ENCODE measurements at places on chromosomes 12 and 14.

GRCh38 chr14:76924371-76925096, 98.3 kb downstream of the LRRC74A start:
- DNase-seq = no peak

DNA sequence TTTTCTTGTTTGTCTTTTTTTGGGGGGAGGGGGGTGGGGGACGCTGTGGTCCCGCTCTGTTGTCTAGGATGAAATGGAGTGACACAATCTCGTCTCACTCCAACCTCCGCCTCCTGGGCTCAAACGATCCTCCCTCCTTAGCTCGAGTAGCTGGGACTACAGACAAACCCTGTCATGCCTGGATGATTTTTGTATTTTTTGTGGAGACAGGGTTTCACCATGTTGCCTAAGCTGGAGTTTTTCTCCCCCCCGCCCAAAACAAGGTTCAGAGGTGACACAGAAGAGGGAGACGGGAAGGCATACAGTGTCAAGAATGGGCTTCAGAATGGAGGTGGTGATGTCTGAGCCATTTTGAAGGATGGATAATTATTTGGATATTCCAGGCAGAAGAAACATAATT, 116.9 kb upstream of the ATF1 start:
- no peak for DNase-seq

DNA sequence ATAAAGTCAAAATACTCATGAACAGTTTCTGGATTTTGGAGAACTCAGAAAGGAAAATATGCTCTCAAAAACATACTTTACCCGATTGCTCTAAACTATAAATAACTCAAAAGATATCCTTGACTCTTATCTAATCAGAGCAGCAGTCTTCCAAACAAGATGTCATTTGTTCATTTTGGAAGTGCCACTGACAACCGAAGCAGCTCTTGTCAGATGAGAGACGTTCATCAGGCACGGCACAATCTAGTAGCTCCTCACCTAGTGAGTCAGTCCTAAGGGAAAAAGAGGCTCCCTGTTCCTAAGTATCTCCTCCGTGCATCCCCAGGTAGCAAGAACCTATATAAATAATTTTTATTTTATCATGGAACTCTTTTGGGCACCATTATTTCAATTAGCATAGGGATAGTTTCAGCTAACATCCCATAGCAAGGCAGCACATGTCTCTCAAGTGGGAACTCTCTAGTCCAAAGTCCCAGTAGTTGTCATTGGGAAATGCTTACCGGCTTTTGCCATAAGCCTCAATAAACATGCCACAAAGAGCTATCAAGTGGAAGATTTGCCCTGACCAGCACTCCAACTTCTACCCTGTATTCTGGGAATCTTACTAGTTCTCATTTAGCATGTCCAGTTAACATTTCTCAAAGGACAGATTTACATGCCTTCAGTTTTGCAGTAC, 14.1 kb upstream of the TMEM263 start:
- no peak for DNase-seq

GRCh38 chr14:77786148-77786547, 13.8 kb upstream of the ADCK1 start:
- DNase-seq = no peak

- DNase-seq = no peak
Observed at GRCh38 chr12:88549929-88550328, 30.3 kb downstream of the KITLG start.

GRCh38 chr14:75299059-75299458, 20.4 kb downstream of the FOS start:
- no peak for DNase-seq

GRCh38 chr12:19447386-19447785, 8.1 kb downstream of the AEBP2 start:
- no peak for DNase-seq

GRCh38 chr12:4160314-4161040, 113.1 kb upstream of the CCND2 start:
- no peak for DNase-seq

GRCh38 chr12:104896710-104897109, 61.4 kb downstream of the SLC41A2 start:
- DNase-seq = no peak

DNA sequence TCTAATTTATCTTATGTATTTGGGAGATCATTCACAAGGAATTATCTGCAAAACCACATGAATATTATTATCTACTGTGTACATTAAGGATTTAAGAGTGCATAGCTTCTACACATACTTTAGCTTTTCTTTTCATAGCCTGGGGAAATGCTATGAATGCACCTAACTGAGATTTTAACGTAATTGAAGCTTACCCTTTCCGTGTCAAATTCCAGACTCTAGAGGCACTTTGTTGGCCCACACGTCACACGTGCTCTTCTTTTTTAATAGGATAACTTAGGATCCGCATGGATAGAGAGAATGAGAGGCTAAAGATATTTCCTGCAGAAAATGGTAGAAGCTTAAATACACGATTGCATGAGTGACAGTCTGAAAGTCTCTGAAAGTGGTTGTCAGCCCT, 481.1 kb downstream of the PCNX1 start:
- no peak for DNase-seq

DNA sequence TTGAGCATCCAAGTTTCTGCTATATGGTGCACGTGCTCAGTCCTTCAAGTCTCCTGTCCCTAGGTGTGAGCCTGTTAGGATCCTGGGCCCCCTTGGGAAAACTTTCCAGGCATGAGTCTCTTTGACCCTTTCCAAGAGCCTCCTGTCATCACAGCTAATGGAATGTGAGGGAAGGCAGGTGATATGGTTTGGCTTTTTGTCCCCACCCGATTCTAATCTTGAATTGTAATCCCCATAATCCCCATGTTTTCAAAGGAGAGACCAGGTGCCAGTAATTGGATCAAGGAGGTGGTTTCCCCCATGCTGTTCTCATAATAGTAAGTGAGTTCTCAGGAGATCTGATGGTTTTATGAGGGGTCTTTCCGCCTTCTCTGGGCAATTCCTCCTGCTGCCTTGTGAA, 265.5 kb downstream of the ATP23 start:
- DNase-seq = no peak

- no peak for DNase-seq
Observed at GRCh38 chr14:73770977-73771847, 57.0 kb upstream of the PNMA1 start.

DNA sequence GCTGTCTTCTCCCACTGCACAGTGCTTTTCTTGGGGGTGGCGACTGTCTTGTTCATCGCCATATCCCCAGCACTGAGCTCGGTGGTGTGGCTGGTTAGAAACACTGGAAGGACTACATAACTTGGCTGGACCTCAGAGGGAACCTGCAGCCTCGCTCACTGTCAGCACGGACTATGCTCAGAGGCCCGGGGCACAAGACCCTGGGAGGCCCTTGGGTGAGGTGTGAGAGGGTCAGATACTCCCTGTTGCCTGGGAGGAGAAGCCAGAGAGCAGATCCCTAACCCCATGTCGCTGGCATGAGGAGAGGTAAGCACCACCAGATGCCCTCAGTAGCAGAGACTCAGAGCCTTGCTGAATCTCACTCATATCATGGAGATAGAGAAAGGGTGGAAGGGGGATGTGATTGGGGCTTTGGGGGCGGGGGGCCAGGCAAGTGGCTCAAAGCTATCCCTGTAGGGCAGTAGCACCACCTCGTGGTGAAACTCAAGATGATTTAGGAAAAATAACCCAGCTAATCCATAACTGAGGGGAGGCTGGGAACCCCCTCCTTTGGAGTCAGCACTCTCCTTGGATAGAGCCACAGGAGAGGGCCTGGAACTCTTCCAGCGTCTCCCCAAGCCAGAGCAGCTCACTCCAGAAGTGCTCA, 18.7 kb upstream of the HDAC7 start:
- peak; percentile 60 for DNase-seq

GRCh38 chr12:93857991-93858447, 180.8 kb downstream of the CRADD start:
- DNase-seq = no peak

DNA sequence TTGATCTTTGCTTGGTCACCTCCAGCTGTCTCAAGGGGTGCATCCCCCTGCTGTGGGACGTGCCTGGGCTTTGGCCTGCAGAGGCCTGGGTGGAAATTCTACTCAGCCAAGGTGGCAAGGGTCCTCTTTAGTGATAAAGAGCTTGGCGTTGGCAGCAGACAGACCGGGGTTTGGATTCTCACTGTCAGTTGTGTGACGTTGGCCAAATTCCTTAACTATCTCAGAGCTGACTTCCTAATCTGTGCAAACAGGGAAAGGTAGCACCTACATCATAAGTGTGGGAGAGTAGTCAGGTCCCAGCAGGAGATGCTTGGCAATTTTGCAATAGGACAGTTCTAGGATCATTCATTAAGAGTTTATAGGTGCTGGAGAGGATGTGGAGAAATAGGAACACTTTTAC, 154.3 kb upstream of the GSC start:
- no peak for DNase-seq

- no peak for DNase-seq
Observed at GRCh38 chr14:105456736-105457617, 17.6 kb upstream of the CRIP2 start.

- DNase-seq = no peak
Observed at GRCh38 chr12:53229454-53229853, 2.6 kb downstream of the RARG start.

GRCh38 chr12:129911428-129912049, 7.7 kb upstream of the TMEM132D start:
- peak; percentile 76 for DNase-seq

DNA sequence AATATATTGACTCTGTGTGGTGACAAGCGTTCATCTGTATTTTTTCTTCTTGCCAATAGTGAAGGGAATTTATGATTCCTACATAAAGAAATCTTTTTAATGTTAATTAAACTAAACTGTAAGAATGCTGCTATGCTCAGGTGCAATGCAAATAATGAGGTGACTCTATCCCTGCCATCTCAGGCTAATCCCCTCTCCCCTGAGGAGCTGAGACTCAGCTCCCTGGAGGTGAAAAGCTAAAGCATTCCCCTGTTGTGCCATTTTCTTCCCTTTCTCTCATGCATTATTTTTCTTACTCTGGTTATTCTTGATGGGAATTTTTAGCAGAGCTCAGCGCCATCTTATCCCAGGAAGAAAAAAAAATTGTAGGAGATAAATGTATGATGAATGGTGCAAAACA, 113.9 kb upstream of the FGD4 start:
- no peak for DNase-seq

DNA sequence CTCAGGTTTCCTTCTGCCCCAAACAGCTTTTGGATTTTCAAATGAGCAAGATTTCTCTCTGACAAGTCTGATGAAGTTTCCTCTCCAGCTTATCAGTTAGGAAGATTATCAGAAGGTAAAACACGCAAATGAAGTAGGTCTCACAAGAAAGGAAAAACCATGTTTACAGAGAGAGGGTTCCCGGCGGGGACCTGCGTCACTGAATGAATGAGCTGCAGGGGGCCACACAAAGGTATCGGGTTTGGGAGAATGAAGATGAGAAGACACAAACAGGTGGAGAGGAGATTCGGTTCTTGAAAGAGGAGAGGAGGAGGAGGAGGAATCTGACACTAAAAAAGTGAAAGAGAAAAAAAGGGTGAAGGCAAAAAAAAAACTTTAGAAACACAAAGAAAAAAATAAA, 208.6 kb downstream of the CALM1 start:
- no peak for DNase-seq
